ENCODE measurements at places on chromosomes 3 and 15.

DNA sequence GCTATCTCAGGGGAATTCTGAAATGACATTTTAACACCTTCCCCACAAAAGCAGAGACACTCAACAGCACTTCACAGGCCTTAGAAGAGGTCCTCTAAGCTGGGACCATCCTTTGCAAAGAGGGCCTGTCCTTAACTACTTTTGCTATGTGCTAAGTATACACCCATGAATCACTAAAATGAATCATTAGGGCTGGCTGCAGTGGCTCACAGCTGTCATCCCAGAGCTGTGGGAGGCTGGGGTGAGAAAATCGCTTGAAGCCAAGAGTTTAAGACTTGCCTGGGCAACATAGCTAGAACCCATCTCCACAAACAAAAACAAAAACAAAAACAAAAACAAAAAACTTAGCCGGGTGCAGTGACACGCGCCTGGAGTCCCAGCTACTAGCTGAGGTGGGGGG lies 53.9 kb upstream of the MELTF start:
- peak; percentile 21 for DNase-seq

GRCh38 chr15:39584662-39585388 lies 3.9 kb downstream of the THBS1 start:
- DNase-seq = no peak

GRCh38 chr3:178684881-178685590 lies 148.8 kb downstream of the KCNMB2 start:
- DNase-seq = no peak

- DNase-seq = no peak
Measured at GRCh38 chr15:101087172-101087769, 164.6 kb downstream of the CHSY1 start.

GRCh38 chr15:37536967-37537605 lies 397.4 kb upstream of the TMCO5A start:
- DNase-seq = no peak

DNA sequence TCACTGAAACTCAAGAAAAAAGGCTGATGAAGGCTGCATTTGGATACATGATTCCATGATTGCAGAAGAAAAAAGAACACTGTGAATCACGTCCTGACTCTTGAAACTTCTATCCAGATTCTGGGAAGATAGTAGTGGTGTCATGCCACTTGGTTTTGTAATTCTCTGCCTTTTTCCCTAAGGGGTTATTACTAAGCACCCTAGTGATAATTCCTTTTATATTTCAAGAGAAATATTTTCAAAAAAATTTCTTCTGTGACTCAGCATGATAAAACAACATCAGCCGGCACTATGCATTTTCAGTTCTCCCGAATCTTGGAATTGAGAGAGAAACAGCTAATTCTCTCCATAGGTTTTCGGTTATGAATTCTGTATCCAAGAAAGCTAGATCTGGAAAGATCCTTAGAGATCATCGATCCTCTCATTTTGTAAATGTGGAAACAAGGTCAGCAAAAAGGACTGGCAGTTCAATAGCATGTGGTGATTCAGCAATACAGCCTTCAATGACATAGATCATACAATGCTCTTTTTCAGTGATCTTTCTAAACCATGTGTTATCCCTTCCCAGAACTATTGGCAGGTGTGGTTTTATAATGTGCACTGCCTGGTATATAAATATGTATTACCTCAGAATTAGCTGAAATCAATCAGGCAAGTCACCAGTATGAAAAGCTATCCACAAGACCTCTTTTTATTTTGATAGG lies 42.6 kb upstream of the TP63 start:
- peak; percentile 17 for DNase-seq

- no peak for DNase-seq
Measured at GRCh38 chr3:55185380-55185779, 257.5 kb upstream of the LRTM1 start.

GRCh38 chr15:43509660-43510199 lies 7.7 kb upstream of the MAP1A start:
- DNase-seq = no peak

DNA sequence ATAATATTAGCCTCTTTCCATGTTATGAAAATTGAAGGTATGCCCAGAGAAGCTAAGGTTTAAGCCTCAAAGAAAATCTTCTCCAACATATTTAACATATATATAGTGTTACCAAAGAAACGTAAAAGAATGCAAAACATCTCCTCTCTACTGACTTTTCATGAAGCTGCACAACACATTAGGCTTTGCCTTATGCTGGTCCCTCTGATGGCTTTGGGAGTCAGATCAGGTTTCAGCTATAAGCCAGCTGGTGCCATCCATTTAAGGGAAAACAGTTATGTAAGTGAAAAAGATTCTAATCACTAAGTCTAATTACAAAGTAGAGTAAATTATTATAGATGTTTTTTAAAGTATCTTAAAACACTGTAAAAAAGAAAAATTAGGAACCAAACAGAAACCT lies 410.5 kb downstream of the LSAMP start:
- no peak for DNase-seq
